Stimulated activated CD4-positive, alpha-beta T cell treated with anti-CD3 and anti-CD28 coated beads, Interleukin-12 subunit alpha, Interleukin-12 subunit beta, amount 100 ng/mL, for 4 hours (primary cell): ENCODE measurements at places on chromosomes 7 and 10.

DNA sequence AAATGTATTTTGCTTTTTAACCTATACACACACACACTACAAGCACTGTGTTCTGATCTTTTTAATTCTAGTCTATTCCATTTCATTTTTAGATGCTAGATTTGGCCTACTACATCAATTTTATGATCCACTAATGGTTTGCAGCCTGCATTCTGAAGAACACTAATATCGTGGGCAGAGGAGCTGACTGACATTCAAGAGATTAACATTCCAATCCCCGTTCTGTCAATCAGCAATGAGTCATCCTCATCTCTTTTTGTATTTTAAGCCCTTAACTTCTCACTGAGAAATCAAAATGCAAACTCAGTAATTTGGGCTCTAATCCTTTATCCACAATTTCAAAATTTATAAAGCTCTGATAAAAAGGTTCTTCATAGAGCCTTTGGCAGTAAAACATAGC is 47.1 kb upstream of the GAD2 start:
- DNase-seq = no peak

DNA sequence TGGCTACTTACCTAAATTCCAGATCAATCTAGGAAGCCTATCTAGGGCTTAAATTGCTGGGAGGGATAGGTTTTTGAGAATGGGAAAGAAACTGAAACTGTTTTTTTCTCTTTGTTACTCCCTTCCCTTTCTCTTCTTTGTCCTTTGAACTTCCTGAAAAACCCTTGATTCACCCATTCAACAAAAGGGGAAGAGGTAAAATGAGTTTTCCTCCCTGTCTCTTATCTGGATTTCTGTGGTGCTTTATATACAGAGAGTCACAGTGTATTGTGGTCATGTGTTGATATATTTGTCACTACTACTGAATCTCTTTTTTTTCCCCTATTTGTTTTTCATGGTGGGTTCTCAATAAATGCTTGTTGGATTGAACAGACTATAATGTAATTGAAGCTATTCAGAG is 19.8 kb upstream of the NUP205 start:
- DNase-seq = no peak

DNA sequence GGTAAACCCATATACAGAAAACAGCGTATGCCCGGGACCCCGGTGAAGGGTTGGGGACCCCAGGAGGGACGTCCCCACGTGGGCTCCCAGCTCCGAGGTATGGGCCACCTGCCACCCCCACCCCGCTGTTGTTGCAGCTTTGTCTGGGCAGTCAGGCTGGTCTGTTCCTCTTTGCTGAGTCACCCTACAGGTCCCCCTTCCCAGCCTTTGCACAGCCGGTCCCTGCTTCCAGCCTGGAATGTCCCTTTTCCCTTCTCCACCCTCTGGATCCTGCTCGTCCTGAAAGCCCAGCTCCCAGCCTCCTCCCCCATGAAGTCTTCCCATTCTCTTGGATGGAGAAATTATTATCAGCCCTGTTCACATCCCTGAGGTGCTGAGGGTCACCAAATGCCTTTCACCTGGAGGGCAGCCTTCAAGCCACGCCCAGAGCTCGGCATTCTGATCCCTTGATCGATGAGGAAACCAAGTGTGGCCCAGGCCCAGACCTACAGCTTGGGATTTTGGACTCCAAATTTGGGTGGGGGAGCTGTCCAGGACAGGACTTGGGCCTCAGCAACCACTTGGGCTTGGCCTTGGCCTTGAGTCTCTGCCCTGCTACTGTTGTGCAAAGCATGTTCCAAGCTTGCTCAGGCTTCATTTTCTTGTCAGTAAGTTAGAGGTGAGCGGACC is 2.6 kb downstream of the CLDN4 start:
- DNase-seq = no peak

- no peak for DNase-seq
Measured at GRCh38 chr7:36949711-36950600, 225.7 kb upstream of the AOAH start.
